ENCODE measurements at places on chromosomes 6 and 20.

DNA sequence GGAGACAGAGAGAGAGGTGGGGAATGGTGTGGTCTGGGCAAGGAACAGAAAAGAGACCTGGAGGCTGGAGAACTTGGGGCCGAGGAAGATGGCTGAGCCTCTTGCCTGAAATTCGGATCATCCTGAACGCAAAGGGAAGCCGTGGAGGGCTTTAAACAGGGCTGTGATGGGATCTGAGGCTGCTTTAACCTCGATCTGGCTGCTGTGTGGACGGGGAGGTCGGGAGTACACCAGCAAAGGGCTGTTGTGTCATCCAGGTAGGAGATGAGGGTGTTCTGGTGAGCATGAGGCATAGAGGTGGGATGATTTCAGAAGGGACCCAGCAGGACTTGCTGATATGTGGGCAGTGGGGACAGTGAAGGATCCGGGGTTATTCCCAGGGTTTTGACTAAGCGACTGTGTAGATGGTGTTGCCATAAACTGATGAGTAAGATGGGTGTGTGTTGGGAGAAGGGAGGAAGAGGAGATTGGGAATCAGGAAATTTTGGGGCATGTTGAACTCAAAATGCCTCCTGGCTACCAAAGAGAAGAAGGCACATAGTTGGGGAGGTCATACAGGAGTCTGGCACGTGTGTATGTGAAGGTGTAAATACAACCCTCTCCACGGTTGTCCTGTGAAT is 158.5 kb downstream of the NFATC2 start:
- DNase-seq, result peak; percentile 51

DNA sequence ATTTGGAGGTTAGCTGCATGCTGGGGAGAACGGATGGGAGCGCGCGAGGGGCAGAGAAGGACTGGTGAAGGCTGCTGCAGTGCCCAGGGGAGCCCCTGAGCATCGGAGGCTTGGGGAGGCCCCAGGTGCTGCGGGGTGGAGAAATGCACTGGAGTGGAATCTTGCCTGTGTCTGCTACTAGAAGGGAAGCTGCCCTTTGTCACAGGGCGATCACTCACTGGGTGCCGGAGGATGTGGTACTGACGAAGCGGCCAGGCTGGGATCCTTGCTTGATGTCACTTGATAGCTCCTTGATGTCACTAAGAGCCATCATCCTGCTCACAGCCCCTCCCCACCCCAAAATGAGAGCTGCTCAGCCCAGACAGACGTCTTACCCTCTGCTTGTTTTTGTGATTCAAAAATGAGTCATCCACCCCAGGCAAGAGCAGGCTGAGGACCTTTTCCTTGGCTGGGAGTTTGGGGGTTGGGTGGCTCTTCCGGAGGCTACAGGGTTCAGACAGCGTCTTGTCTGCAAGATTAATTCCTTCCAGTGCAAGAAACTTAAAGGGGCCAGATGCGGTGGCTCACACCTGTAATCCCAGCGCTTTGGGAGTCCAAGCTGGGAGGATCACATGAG is 62.6 kb upstream of the PMEPA1 start:
- peak; percentile 83 for DNase-seq

DNA sequence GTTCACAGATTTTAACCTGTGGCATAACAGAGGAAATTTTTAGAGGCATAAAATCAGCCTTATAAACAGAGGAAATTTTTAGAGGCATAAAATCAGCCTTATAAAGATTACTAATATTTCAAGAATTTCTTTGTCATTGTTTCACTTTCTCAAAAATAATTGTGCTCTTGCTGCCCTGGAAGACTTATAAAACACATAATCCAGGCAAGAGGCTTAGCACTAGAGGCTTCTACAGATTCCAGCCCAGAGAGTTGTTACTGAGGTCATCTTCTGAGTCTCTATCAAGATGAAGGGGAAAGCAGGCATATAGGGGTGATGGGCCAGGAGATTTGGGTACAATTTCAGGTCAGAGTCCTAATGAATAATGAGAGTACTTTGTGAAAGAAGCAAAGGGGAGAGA is 85.7 kb downstream of the RFPL4B start:
- DNase-seq, result peak; percentile 13

DNA sequence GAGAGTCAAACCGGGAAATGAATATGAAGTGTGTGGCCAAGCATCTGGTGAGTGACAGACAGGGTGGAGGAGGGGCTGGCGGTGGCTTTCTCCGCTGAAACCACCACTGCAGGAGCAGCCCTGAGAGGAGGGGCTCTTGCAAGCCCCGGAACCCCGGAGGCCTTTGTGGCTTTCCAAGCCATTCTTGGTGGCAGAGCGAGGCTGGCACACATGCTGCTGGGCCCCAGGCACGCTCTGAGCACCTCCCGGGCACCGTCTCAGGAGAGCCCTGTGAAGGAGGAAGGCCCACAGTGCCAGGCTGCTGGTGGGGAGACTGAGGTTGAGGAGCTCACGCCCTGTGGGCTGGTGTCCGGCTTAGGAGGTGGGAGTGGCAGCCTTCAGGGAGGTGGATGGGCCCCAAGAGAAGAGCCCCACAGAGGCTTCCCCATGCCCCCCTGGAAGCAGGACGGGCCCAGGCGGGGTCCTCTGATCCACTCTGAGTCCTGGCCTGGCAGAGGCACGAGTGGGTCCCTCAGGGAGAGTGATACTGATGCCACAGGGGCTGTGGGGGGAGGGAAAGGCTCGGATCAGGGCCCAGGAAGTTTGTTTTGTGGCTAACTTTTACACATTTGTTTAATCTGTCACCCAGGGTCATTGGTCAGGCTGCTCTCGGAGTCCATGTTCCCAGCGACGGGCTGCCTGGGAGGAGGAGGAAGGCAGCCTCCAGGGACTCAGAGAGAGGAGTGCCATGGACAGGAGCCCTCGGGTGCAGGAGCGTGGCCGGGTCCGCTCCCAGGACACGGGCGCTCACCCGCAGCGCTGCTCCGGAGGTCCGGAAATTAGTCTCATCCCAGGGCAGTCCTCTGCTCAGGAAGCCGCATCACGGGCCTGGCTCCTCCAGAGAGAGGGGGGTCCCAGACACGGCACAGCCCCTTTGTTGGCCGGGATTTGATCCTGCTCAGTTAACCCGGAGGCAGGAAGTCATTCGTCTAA is 170.7 kb downstream of the ERMARD start:
- no peak for DNase-seq

- DNase-seq, result no peak
Observed at GRCh38 chr6:130529569-130530149, 163.8 kb downstream of the TMEM200A start.

DNA sequence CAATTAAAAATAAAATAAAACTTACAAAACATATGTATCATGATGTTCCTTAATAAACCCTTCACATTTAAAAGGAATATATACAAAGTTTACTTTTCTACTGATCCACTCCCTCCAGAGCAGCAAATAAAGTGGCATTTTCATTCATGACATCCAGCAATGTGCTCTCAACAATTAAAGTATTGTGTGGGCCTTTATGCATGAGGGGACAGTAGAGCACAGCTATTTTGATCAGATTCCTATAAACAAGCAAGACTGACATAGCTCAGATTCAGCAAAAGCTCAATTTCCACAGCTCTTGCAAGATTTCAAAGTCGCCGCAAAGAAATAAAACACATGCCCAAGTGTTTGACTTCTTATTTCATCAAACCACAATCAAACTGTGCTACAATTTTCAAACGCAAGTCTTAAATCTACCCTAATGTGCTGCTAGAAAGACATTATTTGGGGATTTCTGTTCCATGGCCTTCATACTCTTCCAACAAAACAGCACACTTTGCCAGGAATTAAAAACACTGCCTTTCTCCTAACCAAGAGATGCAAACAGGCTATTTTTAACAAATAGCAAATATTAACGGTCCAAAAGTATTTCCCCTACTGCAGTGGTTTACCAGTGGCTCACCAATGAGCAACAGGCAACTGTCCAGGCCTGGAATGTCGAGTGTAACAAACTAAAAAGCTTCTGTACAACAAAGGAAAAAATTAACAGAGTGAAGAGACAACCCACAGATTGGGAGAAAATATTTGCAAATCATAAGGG is 52.3 kb downstream of the MBOAT1 start:
- DNase-seq, result peak; percentile 44

- peak; percentile 63 for DNase-seq
Observed at GRCh38 chr6:72624557-72625160, 2.8 kb downstream of the KCNQ5 start.

- DNase-seq, result no peak
Observed at GRCh38 chr6:27777126-27777525, 135.1 kb downstream of the OR2B2 start.

Data from GM23248 (cell line).